ENCODE measurements at places on chromosomes 5 and 9.
A peak's percentile ranks its signal among the peaks of the same experiment; 100 is the strongest.

GRCh38 chr5:102764381-102765004 is 9.4 kb downstream of the PAM start:
- DNase-seq: no peak

- no peak for DNase-seq
Measured at GRCh38 chr9:89522261-89522958, 24.5 kb upstream of the SEMA4D start.

GRCh38 chr5:115341745-115342144 is 45.3 kb upstream of the CCDC112 start:
- DNase-seq: no peak

DNA sequence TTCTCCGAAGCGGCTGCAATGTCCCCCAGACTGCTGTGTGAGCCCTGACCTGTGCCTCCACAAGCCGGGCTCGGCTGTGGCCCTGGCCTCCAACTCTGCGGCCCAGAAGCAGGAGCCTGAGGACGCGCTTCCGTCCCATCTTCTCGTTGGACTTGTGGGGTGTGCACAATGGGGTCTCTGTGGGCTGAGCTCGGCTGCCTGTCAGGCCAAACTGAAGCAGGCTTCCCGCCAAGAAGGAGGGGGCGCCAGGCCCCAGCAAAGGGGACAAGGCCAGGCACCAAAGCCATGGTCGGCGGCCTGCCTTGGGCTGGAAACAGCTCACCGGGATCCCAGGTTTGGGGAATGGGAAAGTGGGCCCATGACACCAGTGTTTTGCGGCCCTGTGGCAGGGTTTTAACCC is 4.1 kb downstream of the NOTCH1 start:
- DNase-seq: no peak

GRCh38 chr9:5043381-5043780 is 58.3 kb downstream of the JAK2 start:
- DNase-seq: no peak

DNA sequence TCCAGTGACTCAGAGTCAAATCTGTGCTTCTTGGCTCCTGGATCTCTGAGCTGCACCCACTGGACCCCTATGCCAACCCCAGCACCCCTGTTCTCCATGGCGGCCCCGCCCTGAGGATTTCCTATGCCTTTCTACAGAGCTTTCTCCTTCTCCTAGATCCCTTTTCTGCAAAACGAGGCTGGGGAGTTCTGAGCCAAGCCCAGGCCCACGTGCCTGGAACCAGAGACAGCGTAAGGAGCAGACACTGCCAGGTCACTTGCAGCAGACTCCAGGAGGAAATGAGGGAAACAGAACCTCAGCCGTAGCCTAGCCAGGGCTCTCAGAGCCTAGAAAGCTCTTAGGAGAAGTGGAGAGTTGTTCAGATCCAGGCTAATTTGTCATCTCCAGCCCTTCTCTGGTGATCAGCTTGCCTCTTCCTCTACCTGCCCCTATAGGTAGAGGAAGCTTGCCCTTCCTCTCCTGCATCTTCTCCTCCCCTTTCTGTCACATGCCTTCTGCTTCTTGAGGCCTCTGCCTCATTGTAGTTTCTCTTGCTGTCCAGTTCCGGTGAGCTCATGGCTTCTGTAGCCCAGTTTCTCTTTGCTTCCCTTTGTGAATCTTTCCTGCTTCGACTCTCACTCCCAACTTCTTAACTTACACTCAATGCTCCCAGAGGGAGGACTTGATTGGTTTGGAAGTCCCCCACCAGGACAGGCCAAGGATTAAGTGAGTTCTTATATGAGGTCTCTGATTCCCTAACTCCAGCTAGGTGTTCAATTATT is 163.4 kb downstream of the RGS3 start:
- DNase-seq: no peak

GRCh38 chr9:13719446-13719845 is 440.0 kb upstream of the MPDZ start:
- DNase-seq: no peak

DNA sequence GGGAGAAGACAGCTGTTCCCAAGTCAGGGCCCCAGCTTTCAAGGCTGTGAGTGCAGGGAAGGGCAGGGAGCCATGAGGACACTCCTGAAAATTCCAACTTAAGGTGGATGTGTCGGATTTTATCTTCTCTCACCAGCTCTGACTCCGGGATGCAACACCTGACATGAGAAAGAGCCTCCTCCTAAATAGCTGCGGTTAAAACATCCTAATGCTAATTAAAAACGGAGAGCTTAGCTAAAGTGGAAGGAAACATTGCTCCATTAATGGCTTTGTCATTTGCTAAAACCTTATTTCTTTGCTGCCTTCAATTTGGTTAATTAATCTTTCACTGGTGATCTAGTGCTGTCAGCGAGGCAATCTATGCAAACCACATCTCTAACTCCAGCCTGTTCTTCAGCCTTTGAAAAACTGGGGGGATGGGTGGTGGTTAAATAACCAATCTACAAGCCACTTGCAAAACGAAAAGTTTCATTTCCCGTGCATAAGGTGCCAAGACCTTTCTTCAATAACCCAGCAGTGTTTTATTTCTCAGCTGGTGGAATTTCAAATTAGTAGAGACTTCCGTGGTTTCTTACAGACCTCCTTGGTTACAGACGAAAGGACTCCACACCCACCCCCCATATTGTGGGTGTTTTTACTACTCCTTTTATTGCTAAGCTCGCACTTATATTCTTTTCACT is 379.6 kb downstream of the MLLT3 start:
- DNase-seq: no peak

- DNase-seq: peak; percentile 34
Measured at GRCh38 chr5:180494510-180495181, 467 bp downstream of the CNOT6 start.

- DNase-seq: peak; percentile 73
Measured at GRCh38 chr5:38697013-38697412, 140.6 kb upstream of the LIFR start.

DNA sequence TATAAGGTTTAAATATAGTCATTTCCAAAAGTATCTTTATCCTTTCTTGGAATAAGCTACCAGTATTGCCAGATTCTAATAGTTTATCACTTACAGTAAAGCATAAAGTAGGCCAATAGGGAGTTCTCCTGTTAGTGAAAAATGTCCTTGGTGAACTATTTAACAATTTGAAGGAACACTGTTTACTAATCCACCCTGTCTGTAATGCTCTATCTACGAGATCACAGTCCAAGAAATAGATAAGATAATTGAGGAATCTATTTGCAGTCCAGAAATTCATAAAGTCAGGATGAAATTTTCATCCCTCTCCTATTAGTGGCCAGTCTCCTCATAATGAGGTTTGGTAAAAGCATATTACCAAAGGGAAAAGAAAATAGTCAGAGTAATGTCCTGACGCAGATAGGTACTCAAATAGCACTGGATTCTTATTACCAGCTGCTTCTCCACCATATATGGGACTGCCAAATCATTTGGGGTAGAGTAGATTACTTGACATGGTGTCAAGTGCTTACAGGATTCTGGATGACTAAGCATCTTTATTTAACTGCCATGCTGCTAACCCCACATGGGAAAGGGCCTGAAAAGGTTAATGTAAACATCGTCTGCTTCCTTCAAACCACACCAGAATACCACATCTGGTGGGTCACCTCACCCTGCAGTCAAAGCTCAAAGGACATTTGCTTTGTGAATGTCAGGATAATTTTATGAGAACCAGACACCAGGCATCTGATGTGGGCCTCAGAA is 808.1 kb downstream of the EFNA5 start:
- DNase-seq: no peak

- DNase-seq: no peak
Measured at GRCh38 chr9:133948561-133949485, 43.3 kb downstream of the VAV2 start.

DNA sequence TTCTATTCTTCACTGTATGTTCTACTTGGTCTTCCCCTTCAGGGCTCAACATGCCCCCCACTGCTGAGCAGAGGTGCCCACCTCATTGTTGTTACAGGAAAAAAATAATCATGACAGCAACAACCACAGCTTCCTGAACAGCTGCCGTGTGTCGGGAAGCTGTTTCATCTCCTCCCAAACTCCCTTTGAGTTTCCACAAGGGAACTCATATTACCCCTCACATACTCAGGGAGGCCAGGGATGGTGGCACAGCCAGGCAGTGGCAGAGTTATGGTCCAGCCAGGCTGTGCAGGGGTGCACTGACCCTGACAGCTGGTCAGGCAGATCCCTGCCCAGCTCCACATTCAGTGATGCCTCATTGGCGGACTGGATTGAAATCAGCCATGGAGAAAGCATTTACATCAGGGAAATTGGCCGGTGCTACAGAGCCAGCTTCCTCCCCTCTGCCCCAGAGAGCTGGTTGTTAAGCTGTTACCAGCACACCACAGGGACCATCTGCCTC is 37.3 kb downstream of the SARDH start:
- no peak for DNase-seq

GRCh38 chr5:33594006-33594405 is 153.2 kb downstream of the TARS1 start:
- DNase-seq: no peak

- no peak for DNase-seq
Measured at GRCh38 chr5:110321117-110321516, 405.4 kb downstream of the TMEM232 start.

DNA sequence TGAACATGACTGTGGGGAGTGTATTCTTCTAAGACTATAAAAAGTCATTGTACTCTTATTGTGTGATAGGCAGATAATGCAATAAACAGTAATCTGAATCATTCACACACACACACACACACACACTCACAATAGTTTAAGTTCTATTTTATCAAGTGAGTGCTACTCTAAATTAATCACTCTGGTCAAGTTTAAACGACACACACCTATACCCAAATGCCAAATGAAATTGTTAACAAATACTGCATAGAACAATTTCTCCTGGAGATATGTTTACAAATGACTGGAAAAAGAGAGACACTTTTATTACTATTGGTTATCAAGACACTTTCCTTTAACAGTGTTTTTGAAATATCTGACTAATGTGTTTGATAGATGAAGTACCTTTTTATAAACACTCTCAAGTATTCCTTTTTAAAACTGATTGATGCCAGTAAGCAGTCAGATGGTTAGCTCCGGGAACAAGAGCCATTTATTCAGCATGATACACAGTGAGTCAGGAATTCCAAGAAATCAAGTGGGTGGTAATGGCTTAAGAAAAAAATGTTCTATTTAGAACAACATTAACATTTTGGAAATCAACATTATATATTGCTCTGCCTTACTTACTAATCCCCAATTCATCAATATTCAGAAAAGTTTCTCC is 521.6 kb upstream of the ST8SIA4 start:
- no peak for DNase-seq

DNA sequence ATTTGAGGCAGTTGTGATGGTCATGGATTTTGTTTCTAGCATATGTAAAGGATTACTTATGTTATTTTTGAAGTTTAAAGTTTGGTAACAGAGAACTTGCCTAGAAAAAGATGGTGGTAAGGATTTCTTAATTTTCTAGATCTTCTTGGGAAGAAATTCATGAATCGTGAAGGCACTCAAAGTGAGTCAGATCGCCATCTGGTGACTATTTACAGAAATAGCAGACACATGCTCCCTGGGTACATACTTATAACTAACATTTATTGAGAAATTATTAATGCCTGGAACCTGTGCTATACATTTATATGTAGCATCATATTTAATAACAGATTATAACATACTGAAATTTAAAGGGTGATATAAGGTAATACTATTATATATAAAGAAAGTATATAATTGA is 299.7 kb downstream of the IZUMO3 start:
- peak; percentile 3 for DNase-seq

- peak; percentile 44 for DNase-seq
Measured at GRCh38 chr9:111161015-111161415, 122.7 kb upstream of the LPAR1 start.

DNA sequence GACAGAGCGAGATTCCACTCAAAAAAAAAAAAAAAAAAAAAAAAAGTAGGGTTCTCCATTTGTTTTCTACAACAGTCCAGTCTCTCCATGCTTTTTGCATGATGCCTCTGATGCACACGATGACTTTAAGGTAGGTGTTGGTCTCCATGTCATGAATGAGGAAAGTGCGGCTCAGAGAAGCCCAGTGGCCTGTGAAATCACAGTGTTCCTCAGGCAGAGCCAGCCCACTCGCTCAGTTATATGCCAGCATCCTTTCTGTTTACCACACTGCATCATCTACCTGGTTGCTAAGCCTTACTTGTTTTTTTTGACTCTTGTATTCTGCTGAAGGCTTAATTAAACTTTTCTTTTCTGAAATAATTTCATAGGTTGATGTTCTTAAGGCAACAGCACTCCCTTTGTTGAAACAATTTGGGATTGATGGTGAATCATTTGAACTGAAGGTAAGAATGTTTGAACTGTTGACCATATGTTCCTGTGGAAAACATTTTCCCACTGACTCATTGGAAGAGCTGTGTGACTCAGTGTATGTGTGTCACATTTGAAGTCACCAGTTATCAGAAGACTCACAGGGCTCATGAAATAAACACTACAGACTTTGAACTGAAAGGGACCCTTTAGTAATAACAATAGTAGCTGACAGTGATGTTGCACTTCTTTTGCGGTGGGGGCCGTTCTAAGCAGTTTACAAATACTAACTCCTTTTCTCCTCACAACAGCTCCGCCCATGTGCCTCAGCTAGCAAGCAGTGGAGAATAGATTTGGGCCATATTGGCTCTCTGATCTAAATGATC is 40.2 kb downstream of the RCL1 start:
- DNase-seq: peak; percentile 92

DNA sequence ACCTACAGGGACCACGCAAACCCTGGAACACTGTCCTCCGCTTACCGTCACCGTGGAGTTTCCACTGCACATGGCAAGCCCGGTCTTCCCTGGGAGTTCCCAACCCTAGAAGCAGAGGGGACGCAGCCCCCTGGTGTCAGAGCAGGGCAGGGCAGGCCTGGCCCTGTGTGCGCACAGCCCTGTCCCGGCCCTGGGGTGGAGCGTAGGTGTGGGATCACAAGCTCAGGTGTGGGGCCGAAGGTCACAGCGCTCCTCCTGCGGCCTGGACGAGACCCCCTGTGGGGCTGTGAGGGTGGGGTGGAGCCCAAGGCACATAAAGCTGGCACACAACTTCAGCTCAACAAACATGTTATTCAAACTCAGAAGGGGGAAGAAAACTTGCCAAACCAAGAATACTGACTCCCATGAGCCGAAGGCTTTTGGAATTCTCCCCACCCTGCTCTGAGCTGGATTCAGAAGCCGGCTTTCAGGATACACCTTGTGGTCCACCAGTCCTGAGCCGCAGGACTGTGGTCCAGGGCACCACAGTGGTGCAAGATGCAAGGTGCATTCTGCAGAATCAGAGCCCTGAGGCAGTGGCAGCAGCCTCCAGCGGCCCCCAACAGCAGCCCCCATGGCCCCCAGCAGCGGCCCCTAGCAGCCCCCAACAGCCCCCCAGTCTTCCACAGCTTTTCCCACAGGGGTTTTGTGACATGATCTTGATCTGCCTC is 11.8 kb upstream of the EXOC3 start:
- DNase-seq: peak; percentile 74

- DNase-seq: peak; percentile 77
Measured at GRCh38 chr5:160133071-160133917, 14.0 kb upstream of the PWWP2A start.

- DNase-seq: peak; percentile 21
Measured at GRCh38 chr9:13179257-13179656, 100.2 kb downstream of the MPDZ start.

- DNase-seq: no peak
Measured at GRCh38 chr5:172746725-172747124, 24.3 kb downstream of the DUSP1 start.

Data from cardiac muscle cell (in vitro differentiated cells and primary cell).